ENCODE measurements at places on chromosomes 7 and 10.

GRCh38 chr10:78437407-78437768 lies 403.7 kb downstream of the RPS24 start:
- DNase-seq: no peak

DNA sequence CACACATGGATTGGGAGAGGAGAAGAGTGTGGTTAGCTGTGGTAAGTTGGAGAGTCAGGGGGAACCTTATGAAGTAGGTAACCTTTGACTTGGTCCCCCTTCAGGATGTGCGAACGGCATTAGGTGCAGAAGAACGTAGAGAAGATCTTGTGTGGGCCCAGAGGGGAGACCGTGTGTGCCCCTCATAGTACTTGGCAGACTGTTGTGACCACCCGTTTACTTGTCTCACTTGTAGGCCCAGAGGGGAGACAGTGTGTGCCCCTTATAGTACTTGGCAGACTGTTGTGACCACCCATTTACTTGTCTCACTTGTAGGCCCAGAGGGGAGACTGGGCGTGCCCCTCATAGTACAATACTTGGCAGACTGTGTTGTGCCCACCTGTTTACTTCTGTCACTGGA lies 2.6 kb downstream of the GTPBP4 start:
- no peak for DNase-seq

GRCh38 chr10:23514321-23514720 lies 75.4 kb downstream of the OTUD1 start:
- DNase-seq: no peak

DNA sequence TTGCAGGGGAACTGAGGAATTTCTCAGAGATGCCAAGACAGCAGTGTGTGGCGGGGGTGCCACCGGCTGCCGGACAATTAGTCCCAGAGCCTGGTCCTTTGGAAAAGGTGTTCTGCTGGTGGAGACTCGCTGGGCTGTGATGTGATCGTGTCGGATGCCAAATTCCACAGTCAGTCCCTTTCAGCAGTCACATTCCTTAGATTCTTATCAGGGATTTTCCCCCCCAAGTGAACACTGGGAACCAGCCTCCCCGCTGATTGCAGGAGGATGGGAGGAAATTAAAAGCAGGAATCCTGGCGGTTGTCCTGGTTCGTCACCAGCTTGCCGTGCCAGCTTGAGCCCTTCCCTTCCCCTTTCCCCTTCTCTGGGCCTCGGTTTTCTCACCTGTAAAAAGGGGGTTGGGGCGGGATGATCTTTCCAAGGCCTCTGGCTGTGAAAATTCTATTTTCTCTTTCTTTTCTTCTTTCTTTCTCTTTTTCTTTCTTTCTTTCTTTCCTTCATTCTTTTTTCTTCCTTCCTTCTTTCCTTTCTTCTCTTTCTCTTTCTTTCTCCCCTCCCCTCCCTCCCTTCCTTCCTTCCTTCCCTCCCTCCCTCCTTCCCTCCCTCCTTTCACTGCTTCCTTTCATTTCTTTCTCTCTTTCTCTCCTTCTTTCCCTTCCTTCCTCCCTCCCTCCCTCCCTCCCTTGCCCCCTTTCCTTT lies 39.6 kb downstream of the COL26A1 start:
- DNase-seq: no peak

GRCh38 chr7:19920166-19920565 lies 146.7 kb upstream of the TMEM196 start:
- DNase-seq: no peak

GRCh38 chr7:132203021-132203420 lies 373.2 kb downstream of the PLXNA4 start:
- DNase-seq: no peak

DNA sequence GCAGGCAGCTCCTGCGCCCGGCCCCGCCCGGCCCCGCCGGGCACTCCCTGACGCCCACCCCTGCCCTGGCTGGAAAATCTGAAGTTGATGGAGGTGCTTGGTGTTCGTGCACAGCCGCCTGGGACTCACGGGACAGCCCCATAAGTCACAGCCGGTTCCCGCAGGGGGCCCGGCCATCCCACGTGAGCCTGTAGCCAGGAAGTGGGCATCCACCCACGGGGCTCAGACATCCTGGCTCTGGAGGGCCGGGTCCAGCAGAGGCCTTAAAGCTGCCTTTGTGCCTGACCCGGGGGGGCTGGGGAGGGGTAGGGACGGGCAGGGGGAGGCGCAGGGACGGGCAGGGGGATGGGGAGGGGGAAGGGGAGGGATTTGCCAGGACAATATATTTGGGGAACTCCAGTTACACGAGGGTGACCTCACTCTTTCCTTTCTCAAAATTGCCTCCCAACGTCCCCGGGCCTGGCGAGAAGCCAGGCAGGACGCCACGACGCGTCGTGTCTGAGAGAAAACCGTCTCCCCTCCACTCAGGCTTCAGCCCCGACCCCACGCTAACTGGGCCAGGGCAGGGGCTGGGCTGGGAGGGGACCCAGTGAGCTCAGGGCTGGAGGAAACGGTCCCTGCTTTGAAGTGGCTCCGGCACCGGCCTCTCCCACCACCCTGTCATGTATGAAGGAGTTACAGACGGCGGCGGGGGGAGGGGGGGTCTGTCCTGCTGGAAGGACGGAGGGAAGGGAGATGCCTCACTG lies 82.1 kb upstream of the PDGFA start:
- no peak for DNase-seq

- no peak for DNase-seq
Observed at GRCh38 chr7:138460649-138461607, 869 bp downstream of the TRIM24 start.

GRCh38 chr7:87658553-87658952 lies 30.4 kb downstream of the RUNDC3B start:
- no peak for DNase-seq

- DNase-seq: no peak
Observed at GRCh38 chr10:2456834-2457233, 610.5 kb upstream of the PFKP start.

DNA sequence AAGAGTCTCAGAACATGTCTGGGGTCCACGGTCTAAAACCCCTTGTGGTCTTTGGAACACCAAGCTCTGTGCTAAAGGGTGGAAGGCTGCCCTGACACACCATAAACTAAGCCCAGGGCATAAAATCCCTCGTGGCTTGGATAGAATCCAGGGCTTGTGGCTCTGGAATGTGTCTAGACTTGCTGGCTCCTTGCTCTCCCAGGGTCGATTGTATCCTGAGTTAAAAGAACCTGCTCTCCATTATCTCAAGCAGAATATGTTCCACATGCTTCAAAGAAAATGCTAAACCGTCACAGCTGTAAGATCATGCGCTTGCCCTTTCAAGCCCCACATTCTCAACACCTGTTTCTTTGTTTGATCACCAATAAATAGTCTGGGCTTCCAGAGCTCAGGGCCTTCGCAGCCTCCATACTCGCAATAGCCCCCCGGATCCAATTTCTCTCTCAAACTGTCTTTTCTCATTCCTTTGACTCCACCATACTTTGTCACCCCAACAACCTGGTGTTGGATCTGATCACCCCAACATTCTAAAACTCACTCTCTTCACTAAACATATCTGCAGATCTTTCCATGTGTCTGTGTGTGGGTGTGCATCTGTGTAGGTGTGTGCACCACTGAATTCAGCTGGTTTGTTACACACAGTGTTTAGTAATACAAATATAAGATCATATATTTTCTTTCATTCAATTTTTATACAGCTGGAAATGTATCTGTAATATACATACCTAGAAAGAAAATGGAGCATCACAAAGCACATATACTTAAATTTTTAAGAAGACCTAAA lies 238.5 kb downstream of the ZMYND11 start:
- DNase-seq: no peak

- DNase-seq: no peak
Observed at GRCh38 chr7:3464900-3465622, 164.0 kb downstream of the SDK1 start.

DNA sequence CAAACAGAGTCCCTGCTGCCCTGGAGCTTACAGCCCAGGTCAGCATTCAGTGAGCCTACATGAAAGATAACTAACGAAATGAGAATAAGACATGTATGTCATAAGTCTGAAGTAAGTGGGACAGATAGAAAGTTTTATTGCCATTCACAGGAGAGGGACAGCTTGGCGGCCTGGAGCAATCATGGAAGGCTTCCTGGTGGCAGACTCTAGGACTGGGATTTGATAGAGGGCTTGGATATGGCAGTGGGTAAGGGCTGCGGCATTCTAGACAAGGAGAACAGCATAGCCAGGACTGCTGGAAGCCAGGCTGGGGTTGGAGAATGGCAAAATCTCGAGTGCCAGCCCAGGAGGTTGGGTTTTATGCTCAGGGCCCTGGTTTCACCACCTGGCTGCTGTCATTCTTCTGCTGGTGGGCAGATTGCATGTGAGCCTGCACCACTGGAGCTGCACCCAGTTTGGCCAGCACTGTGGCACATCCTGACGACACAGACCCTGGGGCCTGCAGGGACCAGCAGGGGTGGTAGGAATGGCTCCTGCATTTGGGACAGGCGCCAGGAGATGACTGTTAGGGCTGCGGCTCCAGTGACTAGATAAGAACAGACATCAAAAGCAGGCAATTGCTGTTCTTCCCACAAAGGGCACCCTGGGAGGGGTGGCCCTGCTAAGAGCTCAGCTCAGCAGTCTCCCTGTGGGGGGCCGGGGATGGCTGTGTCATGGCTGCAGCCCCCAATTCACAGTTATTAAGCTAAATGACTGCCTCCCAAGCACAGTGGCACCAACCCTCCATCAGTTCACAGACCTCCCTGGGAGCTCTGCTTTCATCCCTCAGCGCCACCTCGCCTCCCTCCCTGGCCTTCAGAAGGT lies 161.1 kb downstream of the RPS24 start:
- DNase-seq: no peak

GRCh38 chr10:117001144-117001543 lies 3.8 kb downstream of the SHTN1 start:
- DNase-seq: no peak

GRCh38 chr7:138945821-138946220 lies 35.4 kb downstream of the KIAA1549 start:
- no peak for DNase-seq

DNA sequence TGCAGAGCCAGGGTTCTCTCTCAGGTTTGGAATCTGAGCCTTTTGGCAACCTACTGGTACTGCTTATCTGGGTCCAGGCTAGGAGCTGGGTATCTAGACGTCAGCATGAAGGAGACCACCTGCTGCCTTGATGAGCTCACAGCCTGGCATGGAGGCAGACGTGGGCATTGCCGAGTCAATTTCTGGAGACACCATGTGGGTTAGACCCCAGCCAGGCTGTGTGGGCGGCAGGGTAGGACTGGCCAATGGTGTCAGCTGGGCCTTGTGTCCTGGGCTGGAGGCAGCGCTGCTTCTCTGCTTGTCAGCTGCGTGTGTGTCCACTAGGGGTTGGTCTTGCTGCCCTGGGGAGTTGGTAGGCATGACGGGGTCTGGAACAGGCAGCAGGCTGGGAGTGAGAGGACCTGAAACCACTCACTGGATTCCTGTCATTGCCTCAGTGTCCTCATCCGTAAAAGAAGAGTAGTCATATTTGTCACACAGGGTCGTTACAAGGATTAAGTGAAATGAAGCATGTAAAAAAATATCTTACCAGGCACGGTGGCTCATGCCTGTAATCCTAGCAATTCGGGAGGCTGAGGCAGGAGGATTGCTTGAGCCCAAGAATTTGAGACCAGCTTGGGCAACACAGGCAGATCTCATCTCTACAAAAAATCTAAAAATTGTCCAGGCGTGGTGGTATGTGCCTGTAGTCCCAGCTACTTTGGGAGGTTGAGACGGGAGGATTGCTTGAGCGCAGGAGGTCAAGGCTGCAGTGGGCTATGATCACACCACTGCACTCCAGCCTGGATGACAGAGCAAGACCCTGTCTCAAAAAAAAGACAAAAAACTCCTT lies 31.7 kb upstream of the ANKRD2 start:
- DNase-seq: no peak

DNA sequence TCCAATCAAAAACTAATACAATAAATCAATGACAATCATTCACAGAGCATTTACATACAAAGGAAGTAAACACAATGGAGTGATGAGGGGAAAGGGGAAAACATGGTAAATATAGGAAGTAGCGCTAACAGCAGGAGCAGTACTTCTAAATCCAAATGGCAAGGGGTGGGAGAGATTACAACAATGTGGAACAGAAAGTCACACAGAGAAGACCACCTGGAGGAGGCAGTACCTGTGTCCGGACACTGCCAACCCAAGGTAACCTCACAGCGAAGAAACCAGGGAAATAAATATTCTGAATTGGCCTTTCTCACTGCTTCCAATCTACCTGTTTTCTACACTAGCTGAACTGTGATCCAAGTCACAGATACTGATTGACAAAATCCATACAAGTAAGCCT lies 58.2 kb downstream of the ABI1 start:
- DNase-seq: no peak
